ENCODE measurements at places on chromosomes 12 and 14. TPM values are rescaled to one million over a fixed set of nuclear protein-coding genes. Genes with fewer than 3 reads are reported as not detected.

Gene CIROP
- not detected for polyA plus RNA-seq

DNA sequence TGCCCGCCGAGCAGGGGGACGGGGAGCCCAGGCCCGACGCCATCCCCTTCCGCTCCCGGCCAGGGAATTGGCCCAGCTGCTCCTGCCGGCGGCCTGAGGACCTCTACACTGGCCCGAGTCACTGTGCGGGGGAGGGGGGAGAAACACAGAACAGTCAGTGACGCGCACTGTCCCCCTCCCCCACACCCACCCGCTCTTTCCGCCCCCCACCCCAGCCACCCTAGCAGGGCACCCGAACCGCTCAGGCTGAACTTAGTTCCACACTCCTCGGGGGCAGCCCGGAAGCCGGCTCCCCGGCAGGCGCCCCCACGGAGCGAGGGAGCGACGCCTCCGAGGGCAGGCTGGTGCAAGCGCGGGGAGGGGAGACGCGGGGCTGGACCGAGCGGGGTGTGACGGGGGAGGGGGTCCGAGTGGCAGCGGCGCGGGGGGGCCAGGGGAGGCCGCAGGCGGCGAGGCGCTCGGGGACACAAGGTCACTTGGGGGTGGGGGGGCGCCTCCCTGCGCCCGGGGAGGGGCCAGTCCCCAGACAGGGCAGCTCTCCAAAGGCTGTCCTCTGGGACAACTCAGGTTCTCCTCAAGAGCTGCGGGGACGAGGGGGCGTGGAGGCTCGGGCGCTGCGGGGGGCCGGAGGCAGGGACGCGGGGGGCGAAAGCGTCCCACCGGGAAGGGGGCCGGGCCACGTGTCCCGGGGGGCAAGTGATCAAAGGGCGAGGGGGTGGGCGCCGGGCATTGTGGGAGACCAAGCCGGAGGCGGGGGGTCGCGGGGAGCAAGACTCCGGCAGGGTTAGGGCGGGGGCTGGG is 648 bp downstream of the CHD4 start:
- peak; percentile 81 for DNase-seq

DNA sequence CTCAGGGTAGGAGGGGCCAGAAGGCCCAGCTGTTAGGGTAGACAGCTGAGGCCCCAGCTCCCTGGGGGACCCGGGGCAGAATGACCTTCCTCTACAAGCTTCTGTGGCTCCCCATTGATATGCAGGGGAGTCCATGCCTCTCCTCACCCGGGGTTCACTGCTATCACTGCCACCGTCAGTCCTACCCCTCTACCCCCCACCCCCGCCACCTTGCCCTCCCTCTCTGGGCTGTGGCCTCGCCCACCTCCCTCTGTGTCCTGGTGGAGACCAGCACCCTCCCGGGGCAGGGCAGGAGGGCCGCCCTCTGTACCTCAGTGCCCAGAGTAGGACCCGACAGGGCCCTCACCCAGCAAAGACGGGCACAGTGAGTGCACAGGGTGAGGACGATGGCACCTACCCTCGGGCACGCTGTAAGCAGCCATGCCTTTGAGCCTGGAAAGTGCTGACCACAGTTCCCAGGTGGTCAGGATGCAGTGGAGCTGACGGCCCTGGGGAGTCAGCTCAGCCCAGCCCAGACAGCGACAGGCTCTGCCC is 88.4 kb upstream of the SFSWAP start:
- DNase-seq, result no peak

Gene HOXC4
- polyA plus RNA-seq, result not detected

- DNase-seq, result no peak
These were observed 3.2 kb downstream of the PLXNC1 start for GRCh38 chr12:94151582-94151981.

DNA sequence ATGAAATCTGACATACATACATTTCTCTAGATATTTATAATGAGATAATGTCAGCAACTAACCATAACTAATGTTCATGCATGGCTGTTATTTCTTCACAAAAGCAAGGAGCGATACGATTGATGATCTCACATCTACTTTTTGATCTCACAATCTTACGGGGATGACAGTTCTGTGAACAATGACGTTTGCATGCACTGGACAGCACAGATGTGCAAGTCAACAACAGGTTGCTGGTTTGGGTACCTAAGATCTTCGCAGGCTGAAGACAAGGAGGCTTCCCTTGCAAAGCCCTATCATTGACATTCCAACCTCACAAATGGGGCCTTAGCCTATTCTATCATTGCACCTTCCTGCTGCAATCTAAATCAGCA is 53.6 kb downstream of the C12orf42 start:
- peak; percentile 40 for DNase-seq

Gene DPY19L2
- polyA plus RNA-seq, result not detected

- no peak for DNase-seq
These were observed 22.9 kb downstream of the ZNF268 start for GRCh38 chr12:133204264-133204603.

All from naive B cell (primary cell).